Bone marrow (tissue), 2 donors: ENCODE measurements at places on chromosomes 5 and 9.

DNA sequence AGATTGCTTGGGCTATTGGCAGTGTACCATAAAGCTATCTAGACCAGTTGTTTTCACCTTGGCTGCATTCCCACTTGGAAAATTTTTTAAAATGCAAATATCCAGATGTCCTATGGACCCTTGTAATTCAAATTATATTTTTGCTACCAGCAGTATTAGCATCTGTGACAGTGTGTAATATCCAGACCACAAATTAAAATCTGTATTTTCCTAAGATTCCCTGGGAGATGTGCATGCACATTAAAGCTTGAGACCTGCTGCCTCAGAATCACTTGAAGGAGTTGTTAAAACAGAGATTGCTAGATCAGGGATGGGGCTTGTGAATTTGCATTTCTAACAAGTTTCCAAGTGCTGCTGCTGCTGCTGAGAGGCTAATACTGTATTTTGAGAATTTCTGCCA, 381.2 kb upstream of the PDE4D start:
- no peak for DNase-seq

- no peak for DNase-seq
Observed at GRCh38 chr9:16247188-16247875, 623.1 kb downstream of the BNC2 start.

- no peak for DNase-seq
Observed at GRCh38 chr5:180304431-180305375, 12.8 kb upstream of the MAPK9 start.

DNA sequence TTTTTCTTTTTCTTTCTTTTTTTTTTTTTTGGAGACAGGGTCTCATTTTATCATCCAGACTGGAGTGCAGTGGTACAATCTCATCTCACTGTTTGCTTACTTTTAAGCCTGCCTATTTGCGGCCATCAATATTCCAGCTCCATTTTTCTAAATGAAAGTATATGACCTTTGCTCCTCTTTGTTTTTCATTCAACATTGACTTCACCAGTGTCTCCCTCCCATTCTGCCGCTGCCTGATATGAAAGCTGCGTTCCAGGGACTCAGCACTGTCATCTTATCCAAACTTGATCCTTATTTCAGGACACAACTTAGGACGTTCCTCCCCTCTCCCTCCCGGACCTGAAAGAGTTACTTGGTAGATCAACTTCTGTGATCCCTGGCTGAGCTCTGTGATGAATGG, 73.6 kb downstream of the LRRC70 start:
- no peak for DNase-seq

DNA sequence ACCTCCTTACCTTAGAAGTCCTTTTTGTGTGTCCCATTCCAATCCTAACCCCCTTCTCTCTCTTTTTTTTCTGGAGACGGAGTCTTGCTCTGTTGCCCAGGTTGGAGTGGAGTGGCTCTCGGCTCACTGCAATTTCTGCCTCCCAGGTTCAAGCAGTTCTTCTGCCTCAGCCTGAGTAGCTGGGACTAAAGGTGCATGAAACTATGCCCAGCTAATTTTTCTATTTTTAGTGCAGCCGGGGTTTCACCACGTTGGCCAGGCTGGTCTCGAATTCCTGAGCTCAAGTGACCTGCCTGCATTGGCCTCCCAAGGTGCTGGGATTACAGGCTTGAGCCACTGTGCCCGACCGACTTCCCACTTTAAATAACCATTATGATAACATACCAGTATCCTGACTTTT, 17.5 kb downstream of the TMEM38B start:
- no peak for DNase-seq

- no peak for DNase-seq
Observed at GRCh38 chr9:72926506-72926905, 26.3 kb downstream of the ALDH1A1 start.

DNA sequence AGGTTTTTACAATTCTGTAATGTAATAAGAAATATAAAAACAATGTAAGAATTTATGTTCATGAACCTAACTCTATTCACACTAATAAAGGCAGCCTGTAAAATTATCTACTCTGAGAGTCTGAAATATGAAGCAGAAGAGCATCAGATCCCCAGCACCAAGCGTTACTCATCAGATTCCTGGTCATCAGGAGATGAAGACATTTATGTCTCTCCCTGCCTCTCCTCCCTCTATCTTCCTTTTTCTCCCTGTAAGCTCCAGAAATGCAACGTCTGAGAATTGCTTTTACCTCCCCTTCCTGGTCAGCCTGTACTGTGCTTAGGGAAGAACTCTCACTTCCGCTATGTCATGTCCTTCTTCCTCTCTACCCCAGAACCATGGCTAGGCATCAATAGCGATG, 114.4 kb upstream of the SLIT3 start:
- DNase-seq = no peak

GRCh38 chr9:126146254-126147145, 180.1 kb upstream of the MVB12B start:
- no peak for DNase-seq
